ENCODE measurements at places on chromosomes 6 and 20.

DNA sequence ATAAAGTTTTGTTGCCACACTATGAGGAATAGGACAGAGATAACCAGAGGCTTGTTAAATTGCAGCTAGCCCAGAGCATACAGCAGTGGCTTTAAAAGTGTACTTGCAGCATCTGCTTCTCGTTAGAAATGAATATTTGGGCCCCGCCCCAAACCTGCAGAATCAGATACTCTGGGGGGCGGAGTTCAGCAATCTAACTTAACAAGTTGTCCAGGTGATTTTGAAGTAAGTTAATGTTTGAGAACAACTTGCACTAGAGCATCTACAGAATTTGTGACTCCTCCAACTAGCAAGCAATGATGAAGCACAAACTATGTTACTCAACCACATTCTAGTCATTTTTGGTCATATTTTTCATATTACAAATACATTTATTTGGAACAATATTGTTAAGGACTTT, 10.6 kb upstream of the SUPT3H start:
- no peak for DNase-seq

- no peak for DNase-seq
Measured at GRCh38 chr6:19788686-19789085, 48.5 kb upstream of the ID4 start.

DNA sequence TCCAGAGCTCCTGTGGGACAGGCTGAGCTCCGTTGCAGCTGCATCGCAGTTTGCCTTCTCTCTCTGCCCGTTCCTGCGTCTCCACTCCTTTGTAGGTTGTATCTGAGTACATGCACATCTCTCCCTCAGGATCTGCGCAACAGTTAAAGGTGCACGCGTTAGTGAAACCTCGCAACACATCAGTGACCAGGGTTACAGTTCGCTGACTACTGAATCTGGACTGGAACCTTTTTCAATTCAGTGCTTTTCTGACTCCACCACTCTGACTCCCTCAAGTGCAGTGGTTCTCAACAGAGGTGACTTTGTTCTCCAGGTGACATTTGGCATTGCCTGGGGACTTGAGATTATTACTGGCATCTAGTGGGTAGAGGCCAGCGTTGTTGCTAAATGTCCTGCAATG, 44.0 kb downstream of the UST start:
- DNase-seq, result no peak

- DNase-seq, result no peak
Measured at GRCh38 chr6:149181304-149181703, 136.2 kb upstream of the TAB2 start.

- DNase-seq, result peak; percentile 38
Measured at GRCh38 chr20:44092551-44093248, 94.3 kb downstream of the JPH2 start.

DNA sequence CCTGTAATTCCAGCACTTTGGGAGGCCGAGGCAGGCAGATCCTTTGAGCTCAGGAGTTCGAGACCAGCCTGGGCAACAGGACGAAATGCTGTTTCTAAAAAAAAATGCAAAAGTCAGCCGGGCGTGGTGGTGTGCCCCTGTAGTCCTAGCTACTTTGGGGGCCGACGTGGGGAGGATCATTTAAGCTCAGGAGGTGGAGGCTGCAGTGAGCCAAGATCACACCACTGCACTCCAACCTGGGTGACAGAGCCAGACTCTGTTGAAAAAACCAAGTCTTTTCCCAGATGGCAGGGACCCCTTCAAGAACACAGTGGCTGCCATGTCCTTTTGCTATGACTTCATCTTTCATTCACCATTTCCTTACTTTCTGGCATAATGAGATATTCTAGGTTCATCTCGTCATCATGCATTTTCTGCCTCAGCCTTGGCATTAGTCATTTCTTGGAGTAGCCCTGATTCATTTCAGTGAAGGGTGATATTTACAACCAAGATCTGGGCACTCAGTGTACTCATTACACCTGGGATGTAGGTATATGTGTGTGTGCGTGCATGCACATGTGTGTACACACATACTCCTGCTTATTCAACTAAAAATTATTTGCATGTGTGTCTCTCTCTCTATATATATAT, 61.4 kb upstream of the TOX2 start:
- DNase-seq, result no peak

GRCh38 chr6:39930540-39930939, 3.7 kb downstream of the MOCS1 start:
- DNase-seq, result no peak

- no peak for DNase-seq
Measured at GRCh38 chr6:168385858-168386735, 54.9 kb upstream of the SMOC2 start.

DNA sequence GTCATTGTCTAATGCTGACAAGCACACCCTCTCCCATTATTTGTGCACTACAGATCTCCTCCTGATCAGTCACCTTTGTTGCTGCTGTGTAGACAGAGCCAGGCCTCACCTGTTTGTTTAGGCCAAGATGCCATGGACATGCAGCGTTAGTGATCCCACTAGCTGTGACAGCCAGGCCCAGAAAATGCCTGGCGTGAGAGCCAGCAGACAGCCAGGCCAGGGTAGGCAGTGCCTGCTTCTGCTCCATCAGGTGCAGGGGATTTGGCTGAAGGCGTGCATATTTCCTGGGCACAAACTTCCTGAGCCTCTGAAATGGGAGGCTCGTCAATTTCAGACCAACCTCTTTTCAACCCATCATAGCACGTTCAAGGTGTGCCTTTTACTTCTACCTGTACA, 27.3 kb downstream of the MANBAL start:
- DNase-seq, result no peak

DNA sequence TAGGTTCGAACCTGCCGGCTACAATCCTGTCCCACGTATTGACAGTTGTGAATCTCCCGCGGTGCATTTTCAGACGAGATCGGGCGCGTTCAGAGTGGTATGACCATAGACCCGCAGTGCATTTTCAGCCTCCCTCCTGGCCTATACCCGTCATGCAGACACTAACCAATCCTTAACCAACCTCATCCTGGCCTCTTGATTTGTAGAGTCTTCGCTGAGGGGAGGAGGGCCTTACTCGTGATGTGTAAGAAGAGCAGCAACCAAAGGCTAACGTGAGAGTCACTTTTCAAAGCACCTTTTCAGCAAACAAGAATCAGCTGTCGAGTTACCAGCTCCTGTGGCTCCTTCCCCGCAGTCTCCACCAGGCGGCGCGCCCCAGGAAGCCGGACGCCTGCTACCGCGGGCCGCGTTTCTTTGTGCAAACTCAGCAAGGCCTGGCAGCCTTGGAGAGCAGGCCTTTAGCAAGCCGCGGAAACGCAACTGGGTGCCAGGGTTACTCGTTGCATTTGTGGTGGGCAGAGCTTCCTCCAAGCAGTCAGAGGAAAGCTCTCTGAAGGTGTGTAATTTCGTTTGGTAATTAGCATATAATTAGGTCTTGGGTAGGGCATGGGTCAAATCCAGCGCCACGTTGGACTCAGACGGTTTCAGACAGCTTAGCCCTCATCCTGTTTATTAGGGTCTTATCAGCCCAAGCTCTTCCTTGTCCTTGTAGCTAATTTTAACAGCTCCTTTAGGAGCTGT, 139.8 kb downstream of the OR2B2 start:
- DNase-seq, result peak; percentile 89

DNA sequence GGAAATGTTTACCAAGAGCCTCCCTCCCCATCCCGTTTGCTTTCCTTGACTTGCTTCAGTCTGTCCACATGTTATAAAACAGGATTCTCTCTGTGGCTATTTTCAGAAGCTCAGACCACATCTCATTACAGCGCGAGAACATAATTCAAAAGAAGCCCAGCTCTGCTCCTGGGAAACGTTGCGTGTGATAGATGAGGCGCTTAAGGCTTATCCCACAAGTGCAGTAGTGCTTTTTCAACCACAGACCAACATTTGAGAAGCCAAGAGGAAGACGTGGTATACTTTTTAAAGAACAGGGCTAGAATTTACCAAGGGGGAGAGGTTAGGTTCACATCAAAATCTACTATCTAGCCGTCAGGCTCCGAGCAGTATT, 239.5 kb downstream of the SLC24A3 start:
- peak; percentile 85 for DNase-seq

DNA sequence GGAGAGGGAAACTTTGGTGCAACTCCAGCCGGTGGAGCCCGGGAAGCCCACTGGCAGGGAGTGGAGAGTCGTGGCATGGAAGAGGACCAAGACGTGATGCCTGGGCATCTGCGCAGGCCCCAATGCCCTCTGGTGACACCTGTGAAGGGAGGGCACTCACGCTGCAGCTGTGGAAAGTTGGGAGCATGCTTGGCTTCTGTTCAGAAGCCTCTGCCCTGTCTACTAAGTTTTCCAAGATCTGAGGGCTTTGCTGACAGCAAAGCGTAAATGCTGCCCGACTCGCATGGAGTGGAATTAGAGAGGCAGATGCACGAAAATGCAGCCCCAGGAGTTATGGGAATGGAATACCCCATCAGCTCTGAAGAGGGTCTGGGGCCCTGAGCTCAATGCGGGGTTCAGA, 75.7 kb downstream of the SYNDIG1 start:
- no peak for DNase-seq

DNA sequence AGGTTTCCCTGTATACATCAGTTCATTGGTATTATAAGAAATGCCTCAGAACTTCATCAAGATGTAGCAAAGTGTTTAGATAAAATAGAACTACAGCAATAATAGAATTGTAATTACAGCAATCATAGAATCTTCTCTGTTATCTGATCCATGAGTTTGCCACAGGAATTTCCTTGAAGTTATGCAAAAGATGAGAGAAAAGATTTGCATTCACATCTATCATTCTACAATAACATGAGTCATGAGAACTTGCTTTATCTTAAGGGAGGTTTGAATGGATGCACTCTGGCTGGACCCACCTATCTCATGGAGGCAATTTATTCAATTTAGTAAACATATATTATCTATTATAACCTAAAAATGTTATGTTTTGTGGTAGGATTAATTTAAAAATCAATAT, 329.8 kb upstream of the EPHA7 start:
- no peak for DNase-seq

- DNase-seq, result no peak
Measured at GRCh38 chr20:36311141-36311853, 5.2 kb downstream of the DLGAP4 start.

- DNase-seq, result no peak
Measured at GRCh38 chr6:142671791-142672190, 273.2 kb downstream of the HIVEP2 start.

- DNase-seq, result no peak
Measured at GRCh38 chr20:46051556-46052308, 22.7 kb downstream of the SLC12A5 start.

DNA sequence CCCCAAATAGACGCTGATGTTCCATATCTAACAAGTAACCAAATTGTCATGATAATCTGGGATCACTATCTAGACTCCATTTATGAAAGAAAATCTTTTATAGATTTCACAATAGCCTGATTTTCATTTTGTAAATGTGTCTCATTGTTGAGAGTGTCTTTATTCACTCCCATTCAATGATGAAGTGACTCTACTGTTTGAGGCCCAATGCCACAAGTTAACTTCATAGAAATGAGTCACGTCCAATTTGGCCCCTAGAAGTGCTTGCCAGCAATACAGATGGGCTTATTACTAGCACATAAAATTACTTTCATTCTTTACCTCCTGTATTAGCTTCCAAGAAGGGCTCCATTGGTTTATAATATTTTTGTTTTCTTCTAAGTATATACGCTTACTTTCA, 6.3 kb downstream of the IPCEF1 start:
- DNase-seq, result no peak

GRCh38 chr6:39296745-39297640, 17.2 kb downstream of the KCNK17 start:
- DNase-seq, result no peak

DNA sequence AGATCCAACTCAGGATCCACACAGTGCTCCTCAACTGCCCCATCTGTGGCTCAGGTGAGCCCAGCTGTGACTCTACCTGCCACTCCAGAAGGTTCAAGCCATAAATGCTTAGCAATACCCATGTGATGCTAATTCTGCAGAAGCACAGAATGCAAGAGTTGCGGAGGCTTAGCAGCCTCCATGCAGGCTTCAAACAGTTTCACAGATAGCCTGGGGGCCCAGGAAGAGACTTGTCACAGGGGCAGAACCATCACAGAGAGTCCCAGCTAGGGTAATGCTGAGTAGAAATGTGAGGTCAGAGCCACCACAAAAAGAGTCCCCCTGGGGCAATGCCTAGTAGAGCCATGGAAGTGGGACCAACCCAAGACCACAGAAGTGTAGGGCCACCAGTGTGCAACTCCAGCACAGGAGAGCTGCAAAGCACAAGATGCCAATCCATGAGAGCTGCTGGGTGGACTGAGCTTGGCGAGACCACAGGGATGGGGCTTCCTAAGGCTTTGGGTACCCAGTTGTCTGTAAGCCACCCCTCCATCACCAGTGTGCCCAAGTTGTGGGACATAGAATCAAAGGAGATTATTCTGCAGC, 283.9 kb downstream of the UBE3D start:
- no peak for DNase-seq

DNA sequence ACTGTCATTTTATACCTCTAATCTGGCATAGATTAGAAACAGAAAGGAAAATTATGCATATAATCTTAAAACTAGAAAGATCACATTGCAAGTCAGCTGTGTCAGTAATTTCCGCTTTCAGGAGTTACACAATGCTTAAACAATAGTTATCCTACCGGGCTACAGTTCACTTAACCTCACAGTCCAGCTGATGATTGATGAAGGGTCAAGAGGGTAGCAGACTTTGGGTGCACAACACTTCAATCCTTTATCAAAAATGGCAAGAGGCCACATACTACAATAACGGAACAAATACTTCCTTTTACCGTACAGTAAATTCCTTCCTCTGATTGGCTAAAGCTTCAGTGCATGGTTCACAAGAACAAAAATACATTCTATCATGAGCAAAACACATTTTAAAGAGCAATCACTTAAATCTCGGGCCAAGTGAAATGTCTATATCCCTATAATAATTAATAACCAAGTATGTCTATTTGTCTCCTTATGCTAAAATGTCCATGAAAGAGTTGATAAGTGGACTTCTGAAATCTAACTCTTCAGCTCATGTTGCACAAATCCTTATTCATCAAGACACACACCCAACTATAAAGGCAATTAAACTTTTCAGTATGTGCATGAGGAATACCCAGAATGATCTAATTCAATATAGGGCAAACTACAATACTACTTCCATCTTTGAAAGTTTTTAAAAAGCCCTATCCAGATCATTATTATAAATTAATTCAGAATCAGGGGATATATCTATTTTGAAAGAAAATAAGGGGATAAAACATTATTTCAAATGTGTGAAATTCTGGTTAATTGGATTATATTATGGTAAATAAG, 76.8 kb downstream of the HIVEP2 start:
- peak; percentile 17 for DNase-seq

- no peak for DNase-seq
Measured at GRCh38 chr6:133991096-133991593, 38.1 kb downstream of the TBPL1 start.

Measured in hematopoietic multipotent progenitor cell treated with erythropoietin and hydrocortisone succinate and interleukin-3 and kit ligand, for 8 days (in vitro differentiated cells).